Hair follicle dermal papilla cell (primary cell): ENCODE measurements at places on chromosomes 1 and 21. TPM values are rescaled to one million over a fixed set of nuclear protein-coding genes. Genes with fewer than 3 reads are reported as not detected.

ITGB2 gene
- total RNA-seq: 2.1 and 3.4 TPM in 2 replicates

SLAMF8 gene
- total RNA-seq: 0.24 and 0.49 TPM in 2 replicates

TRIM67 gene
- total RNA-seq: under 0.01 and 0.12 TPM in 2 replicates

RNU1-2 gene
- under 0.01 TPM in 2 replicates for total RNA-seq

RORC gene
- 0.12 TPM in 1 of 2 replicates, not detected in the other for total RNA-seq

RNF11 gene
- total RNA-seq: 114 and 125 TPM in 2 replicates

ELF3 gene
- total RNA-seq: 0.49 and 0.81 TPM in 2 replicates

B3GALT6 gene
- total RNA-seq: 34.0 and 34.9 TPM in 2 replicates

FCRLB gene
- total RNA-seq: 0.49 and 0.73 TPM in 2 replicates

PRRX1 gene
- 1,001 and 1,266 TPM in 2 replicates for total RNA-seq

PRPF38B gene
- total RNA-seq: 16.0 and 17.7 TPM in 2 replicates

CTSS gene
- 4.7 and 9.4 TPM in 2 replicates for total RNA-seq

FCER1A gene
- not detected in 2 replicates for total RNA-seq

FAM43B gene
- 0.16 TPM in 1 of 2 replicates, not detected in the other for total RNA-seq

TNFSF4 gene
- total RNA-seq: 0.81 and 0.85 TPM in 2 replicates

LRRC39 gene
- 0.24 and 0.65 TPM in 2 replicates for total RNA-seq

S100A8 gene
- not detected in 2 replicates for total RNA-seq

CEP170 gene
- total RNA-seq: 83.5 and 103 TPM in 2 replicates

ACKR1 gene
- total RNA-seq: not detected in 2 replicates

ANGPTL1 gene
- 0.32 and 1.1 TPM in 2 replicates for total RNA-seq

DYNLT5 gene
- total RNA-seq: 0.61 and 2.8 TPM in 2 replicates

RGS1 gene
- not detected in 2 replicates for total RNA-seq

RSPO1 gene
- 2.4 and 3.4 TPM in 2 replicates for total RNA-seq

SLC27A3 gene
- 9.5 and 14.3 TPM in 2 replicates for total RNA-seq

CTTNBP2NL gene
- 33.2 and 36.8 TPM in 2 replicates for total RNA-seq
